Activated T-cell treated with anti-CD3 and anti-CD28 coated beads, Interleukin-2, amount 50 U/mL, for 72 hours (primary cell): ENCODE measurements at places on chromosomes 7 and 10. TPM values are rescaled to one million over a fixed set of nuclear protein-coding genes. Genes with fewer than 3 reads are reported as not detected.

The CRPPA gene
- total RNA-seq: 0.53 TPM

DNA sequence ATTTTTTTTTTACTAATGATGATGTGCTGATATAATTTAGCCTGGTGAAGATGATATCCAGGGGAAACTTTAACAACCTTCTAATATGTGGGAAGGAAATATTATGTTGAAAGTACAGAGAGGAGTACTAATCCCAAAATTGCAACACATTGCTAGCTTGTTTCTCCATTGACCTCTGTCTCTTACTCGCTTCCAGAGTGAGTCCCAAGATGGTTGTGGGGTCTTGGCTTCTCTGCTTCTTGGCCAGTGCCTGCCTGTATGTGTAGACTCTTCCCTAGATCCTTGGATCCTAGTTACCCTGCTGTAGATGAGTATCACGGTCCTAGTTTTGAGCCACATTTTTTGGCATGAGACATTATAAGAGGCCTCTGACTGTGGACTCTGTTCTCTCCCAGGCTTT is 17.5 kb downstream of the BMPER start:
- DNase-seq: no peak

The TOMM7 gene
- 238 TPM for total RNA-seq

The RBP4 gene
- total RNA-seq: not detected

The SLC13A4 gene
- total RNA-seq: not detected

The TACR2 gene
- total RNA-seq: not detected

DNA sequence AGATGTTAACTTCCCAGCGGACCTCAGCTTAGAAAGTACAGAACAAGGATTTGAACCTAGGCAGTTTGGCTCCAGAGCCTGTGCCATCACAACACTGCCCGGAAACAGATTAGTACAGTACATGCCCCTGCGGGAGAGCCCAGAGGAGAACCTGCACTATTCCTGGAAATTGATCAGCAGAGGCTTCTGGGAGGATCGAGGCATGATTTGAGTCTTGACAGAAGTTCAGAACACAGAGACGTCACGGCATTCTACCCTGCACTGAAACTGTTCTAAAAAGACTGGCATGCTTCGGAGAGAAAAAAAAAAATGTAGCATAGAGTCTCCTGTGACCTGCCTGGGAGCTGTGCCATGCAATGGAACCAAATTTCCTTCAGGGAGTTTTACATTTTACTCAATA is 9.2 kb upstream of the IL6 start:
- no peak for DNase-seq

- no peak for DNase-seq
These were observed 8.7 kb upstream of the LIPM start for GRCh38 chr10:88793712-88794299.

The HPSE2 gene
- total RNA-seq: not detected

The PRSS37 gene
- not detected for total RNA-seq

DNA sequence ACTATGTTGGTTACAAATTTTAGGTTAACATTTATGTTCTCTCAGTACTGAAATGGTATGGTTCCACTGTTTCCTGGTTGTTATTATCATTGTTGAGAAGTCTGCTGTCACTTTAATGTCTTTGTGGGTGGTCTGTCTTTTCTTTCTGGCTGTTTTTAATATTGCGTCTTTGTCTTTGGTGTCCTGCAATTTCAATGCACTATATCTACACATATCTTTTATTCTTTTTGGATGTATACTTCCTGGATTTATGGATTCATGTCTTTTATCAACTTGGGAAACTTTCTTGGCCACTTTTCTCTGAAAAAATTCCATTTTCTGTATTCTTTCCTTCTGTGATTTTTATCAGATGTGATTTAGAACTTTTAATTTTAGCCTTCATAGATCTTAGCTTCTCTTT is 250.2 kb downstream of the BUB3 start:
- DNase-seq: no peak

GRCh38 chr7:3179456-3179855 is 121.6 kb upstream of the SDK1 start:
- DNase-seq: no peak

- no peak for DNase-seq
These were observed 112.6 kb downstream of the RNF32 start for GRCh38 chr7:156753229-156753560.

- DNase-seq: no peak
These were observed 107.1 kb downstream of the ABLIM1 start for GRCh38 chr10:114550756-114551635.

- DNase-seq: no peak
These were observed 69.8 kb downstream of the ADD3 start for GRCh38 chr10:110077436-110078130.

The ADCY1 gene
- total RNA-seq: 58.9 TPM

The TMEM176A gene
- total RNA-seq: 0.30 TPM

DNA sequence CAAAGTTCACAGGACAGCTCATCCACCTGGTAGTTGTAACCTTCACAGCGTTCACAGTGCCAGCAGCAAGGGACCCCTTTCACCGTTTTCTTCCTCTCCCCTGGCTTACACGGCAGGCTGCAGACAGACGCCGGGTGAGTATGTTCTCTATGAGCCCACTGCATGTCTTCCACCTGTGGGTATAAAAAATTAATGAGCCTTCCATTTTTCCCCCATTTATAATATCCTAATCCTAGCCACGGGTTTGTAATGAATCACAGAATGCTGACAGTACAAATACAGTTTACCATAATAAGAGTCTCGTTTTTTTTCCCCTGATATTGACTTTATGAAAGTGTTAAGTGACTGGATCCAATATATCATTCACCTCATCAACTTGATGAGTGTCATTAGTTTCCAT is 719.0 kb downstream of the GRM8 start:
- no peak for DNase-seq

The ZPBP gene
- total RNA-seq: not detected

GRCh38 chr7:150875791-150876190 is 23.5 kb downstream of the AOC1 start:
- DNase-seq: no peak

DNA sequence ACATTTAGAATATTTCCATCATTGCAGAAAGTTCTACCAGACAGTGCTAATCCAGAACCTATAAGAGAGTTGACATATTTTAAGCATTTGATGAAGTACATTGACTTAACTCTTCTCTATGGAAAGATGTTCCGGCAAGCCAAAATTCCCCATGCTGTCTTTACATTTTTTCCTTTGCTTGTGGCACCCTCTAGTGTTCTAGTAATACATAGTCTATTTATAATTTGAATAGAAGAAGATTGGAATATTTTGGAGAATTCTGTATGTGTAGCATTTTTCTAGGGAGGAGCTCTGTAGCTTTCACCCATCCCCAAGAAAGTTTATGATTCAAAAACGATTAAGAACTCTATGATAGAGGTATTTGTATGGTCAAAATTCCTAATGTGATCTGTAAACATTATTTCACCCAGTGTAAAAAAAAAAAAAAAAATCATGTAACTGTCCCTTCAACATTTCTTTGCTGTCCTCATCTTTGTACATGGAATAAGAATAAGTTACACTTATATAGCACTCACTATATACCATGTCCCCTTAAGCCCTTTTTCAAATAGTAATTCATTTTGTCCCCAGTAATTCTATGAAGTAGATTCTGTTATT is 33.2 kb downstream of the NRF1 start:
- no peak for DNase-seq

GRCh38 chr10:44662051-44662450 is 249.1 kb upstream of the TMEM72 start:
- DNase-seq: no peak

DNA sequence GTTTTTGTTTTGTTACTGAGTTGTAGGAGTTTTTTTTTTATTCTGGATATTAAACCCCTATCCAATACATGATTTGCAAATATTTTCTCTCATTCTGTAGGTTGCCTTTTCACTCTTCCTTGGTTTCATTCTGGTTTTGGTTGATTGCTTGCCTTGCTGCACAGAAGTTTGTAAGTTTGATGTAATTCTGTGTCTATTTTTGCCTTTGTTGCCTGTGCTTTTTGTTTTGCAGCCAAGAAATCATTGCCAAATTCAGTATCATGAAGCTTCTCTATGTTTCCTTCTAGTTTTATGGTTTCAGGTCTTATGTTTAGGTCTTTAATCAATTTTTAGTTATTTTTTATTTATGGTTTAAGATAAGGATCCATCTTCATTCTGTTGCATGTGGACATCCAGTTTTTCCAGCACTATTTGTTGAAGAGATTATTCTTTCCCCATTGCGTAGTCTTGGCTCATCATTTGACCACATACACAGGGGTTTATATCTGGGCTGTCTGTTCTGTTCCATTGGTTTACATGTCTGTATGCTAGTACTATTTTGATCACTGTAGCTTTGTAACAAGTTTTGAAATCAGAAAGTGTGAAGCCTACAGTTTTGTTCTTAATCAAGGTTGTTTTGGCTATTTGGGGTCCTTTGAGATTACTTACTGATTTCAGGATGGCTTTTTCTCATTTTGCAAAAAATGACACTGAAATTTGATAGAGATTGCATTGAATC is 26.4 kb downstream of the BMPR1A start:
- DNase-seq: no peak

The C10orf95 gene
- not detected for total RNA-seq

DNA sequence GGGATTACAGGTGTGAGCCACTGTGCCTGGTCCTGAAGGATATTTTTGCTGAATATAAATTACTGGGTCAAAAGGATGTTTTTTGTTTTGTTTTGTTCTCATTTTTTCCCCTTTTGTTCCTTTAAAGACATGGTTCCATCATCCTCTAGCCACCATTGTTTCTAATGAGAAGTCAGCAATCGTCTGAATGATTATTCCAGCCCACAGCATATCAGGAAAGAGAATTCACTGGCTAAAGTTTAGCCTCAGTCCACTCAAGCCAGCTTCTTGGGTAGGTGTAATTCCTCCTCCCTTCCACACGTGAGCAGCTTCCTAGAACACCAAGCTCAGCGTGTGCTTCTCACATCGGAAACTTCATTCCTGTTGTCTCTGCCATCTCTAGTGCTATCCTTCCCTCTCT is 112.8 kb upstream of the INSIG1 start:
- DNase-seq: no peak

DNA sequence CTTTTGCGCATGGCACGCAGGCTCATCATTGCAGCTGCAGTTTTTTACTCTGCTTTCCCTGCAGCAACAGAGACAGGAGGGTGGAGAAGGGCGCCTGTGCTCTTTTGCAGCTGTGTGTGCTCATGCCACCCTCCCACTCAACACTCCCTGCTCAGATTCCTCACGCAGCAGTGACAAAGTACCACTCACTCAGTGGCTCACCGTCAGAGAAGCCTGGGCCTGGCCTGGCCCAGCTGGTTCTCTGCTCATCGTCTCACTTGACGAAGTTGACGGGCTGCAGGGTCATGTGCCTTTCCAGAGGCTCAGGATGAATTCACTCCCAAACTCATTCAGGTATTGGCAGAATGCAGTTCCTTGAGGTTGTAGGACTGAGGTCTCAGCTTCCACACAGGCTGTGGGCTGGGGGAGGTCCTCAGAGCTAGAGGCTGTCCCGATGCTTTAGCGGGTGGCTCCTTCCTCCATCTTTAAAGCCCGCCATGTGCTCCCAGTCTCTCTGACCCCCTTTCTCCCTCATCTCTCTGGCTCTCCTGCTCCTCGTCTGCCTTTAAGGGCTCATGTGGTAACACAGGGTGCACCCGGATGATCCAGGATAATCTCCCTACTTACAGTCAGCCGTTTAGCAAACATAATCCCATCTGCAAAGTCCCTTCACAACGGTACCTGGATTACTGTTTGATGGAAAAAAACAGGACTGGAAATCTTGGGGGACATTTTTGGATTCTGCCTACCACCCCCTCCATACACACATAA is 25.8 kb downstream of the PTPRE start:
- DNase-seq: no peak
